Activated T-helper 1 cell treated with anti-CD3 and anti-CD28 coated beads, Interleukin-2, amount 50 U/mL, for 16 hours (primary cell): ENCODE measurements at places on chromosomes 2 and 18.

DNA sequence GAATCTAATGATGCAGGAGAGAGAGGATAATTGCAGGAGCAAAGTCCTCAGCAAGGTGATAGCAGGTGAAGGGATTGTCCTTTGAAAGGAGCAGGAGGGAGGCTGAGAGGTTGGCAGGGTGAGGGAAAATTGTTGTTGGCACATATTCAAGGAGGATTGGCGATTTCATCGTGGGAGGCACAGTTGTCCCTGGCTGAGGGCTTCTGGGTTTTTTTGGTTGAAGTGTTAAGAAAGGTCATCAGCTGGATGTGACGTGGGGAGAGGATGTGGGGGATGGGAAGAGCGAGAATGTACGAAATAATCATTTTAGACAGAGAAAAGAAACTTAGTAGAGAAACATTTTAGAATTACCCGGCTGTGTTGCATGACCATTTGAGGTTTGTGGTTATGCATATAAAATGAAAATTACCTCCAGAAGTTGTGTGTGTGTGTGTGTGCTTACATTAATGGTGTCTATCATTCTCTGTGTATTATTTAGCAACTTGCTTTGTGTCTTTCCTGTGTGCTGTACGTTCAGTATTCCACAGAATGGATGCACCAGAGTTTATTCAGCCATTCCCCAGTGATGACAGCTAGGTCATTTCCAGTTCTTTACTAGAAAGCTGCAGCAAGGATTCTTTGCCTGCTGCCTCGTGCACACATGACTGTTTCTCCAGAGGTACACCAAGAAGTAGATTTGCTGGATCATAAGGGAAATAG, 67.6 kb downstream of the SDC1 start:
- DNase-seq: no peak

GRCh38 chr2:117948615-117949014, 65.3 kb downstream of the CCDC93 start:
- no peak for DNase-seq

DNA sequence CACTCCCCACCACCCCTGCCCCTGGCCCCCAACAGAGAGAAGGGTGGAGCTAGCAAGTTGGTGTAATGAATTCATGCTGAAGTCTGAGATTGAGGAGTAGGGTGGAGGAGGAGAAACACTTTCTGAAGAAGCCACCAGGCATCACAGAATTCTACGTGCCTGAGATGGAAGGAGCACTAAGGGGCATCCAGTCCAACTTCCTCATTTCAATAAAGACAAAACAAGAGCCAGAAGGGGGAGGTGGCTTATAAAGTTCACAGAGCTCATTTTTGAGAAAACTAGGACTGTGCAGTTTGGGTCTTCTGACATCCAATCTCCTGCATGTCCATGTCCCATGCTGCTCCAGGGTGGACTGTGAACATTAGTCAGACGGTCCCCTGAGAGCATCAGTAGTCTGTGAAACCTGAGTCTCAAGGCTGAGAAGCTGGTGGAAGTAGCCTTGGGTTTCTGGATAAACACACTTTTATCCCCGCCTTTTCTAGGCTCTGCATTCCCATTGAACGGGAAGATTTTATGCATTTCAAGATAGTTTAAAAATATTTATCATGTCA, 77.7 kb downstream of the TRIM43 start:
- no peak for DNase-seq

DNA sequence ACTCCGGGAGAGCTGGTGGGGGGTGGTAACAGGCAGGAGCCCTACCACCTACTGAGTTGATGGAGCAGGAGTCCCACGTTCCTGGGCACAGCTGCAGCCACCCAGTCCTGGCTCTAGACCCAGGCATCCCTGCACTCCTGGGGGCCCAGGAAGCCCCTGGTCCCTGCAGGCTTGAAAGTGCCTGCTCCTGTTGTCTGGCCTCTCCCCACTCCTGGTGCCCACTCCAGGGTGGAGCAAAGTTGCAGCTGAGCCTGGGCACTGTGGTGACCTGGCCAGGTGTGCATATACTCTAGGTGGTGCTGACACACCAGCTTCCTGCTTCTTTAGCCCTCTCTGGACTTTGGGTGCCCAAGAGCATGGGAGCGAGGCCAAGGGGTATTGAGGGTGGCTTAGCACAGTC, 119.0 kb upstream of the SLC38A11 start:
- no peak for DNase-seq

DNA sequence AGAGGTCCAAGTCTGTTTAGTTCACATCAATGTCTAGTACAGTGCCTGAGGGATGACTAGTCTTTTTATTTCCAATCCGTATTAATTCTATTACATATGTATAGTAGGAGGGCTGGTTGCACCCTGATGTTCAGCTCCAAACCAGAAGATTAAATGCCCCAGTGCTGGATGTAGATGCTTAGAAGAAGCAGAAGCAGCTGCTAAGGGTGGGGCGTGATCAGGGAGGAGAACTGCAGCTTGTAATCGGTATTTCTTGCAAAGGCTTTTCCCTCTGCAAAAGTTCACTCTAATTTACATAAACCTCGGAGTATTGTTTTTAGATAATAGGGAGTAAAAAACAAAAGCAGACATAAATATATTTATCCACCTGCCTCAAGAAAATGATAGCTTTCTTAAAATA, 145.3 kb upstream of the ITGA4 start:
- DNase-seq: no peak

DNA sequence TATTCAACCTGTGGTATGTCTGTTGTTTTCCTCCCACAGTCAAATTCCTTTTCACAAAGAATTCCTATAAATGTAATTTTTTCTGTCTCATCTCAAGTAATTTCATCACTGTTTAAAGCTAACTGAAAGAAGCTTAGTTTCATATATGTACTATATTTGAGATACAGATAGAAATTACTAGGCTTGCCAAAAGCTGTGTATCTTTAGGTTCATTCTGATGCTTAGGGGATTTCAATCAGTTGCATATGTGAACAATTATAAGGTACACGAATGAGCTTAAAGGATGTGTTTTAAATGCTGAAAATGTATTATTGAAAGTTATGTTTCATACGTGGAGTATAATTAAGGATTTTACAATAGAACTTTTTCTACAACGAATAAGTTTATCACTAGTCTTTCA, 59.2 kb upstream of the DSG1 start:
- no peak for DNase-seq

GRCh38 chr2:85503851-85504777, 34.9 kb upstream of the MAT2A start:
- DNase-seq: no peak
